ENCODE measurements at places on chromosomes 5 and 9. TPM values are rescaled to one million over a fixed set of nuclear protein-coding genes. Genes with fewer than 3 reads are reported as not detected.
A peak's percentile ranks its signal among the peaks of the same experiment; 100 is the strongest.

- DNase-seq = no peak
These were observed 28.9 kb downstream of the TBC1D2 start for GRCh38 chr9:98226516-98226915.

DNA sequence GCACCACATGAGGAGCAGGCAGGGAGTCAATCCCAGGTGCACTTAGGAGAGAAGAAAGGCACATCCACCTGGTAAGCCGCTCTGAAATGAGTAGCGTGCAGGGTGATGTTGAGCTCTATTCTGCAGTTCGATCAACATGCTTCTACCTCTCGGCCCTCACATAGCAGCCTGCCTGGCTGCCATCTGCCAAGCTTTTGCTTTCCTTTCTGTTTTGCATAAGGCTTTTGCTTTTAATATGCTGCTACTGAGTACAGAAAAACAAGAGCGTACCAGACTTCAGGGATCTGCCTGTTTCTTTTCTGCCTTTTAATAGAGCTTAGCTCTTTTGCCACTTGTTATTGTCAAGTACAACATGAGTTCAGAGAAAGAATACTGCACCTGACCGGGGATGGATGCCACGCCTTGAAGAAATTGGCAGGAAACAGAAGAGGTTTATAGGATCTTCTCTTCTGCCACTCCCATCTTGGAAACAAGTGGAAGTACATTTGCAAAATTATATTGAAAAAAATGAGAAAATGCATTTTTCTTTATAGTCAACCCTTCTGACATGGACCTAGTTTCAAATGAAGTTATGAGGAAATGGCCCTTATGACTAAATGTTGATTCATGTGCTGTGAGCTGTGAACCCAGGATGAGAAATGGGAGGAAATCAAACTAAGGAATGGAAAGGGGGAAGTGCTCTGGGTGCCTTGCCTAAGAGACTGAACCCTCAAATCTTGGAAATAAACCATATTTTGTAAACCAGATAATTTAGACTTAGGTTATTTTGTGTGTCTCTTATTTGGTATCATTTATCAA is 4.0 kb upstream of the FCHO2 start:
- DNase-seq = no peak

Gene NDOR1
- 20.3 TPM for total RNA-seq

GRCh38 chr5:36206913-36207312 is 34.8 kb downstream of the NADK2 start:
- DNase-seq = no peak

DNA sequence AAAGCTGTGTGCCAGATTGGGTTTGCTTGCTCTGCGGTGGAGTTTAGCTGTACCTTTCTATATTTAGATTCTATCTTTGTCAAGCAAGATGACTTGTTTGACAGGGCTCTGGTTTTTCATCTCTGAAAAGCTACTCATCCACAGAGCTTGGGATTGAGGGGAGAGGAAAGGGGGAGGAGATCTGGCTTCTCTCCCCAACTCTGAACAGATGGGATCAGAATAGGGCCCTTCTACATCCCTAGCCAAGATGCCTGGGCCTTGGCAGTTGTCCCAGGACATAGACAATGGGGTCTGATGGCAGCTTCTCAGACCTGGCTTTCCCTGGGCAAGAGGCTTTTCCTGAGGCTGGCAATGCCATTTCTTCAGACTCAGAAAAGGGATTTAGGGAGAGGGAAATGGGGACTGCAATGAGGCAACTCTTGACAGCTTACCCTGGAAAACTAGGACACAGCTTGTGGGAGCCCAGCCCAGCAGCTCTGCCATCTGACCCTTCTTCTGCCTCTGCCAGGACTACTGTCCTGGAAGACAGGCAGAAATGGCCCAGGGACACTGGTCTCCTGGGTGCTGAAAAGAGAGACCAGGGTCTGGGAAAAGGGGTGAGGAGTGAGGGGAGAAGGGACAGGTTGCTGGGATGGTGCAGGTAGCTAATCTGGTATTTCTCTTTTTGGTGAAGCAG is 50.2 kb upstream of the ASTN2 start:
- DNase-seq = no peak

GRCh38 chr5:157267025-157267424 is 1.1 kb downstream of the CYFIP2 start:
- DNase-seq = no peak

Gene SV2C
- total RNA-seq = 0.60 TPM

DNA sequence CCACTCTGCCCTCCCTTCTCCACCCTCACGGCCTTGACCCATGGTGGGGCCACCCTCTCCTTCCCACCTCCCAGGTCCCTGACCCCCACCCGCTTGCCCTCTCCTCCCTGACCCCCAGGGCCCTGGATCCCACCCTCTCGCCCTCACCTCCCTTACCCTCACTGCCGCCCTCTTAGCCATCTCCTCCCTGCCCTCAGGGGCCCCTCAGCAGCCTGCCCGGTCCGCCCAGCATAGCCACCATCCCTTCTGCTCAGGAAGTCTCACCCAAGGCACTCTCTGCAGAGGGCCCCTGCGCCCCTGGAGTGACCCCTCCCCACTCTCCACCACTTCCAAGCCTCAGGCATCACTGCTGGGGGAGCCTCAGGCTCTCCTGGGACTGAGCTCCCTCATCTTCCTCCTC is 66.3 kb downstream of the MRPL36 start:
- peak; percentile 27 for DNase-seq

GRCh38 chr5:14107536-14107935 is 35.6 kb upstream of the TRIO start:
- no peak for DNase-seq

Gene HMCN2
- 9.5 TPM for total RNA-seq

DNA sequence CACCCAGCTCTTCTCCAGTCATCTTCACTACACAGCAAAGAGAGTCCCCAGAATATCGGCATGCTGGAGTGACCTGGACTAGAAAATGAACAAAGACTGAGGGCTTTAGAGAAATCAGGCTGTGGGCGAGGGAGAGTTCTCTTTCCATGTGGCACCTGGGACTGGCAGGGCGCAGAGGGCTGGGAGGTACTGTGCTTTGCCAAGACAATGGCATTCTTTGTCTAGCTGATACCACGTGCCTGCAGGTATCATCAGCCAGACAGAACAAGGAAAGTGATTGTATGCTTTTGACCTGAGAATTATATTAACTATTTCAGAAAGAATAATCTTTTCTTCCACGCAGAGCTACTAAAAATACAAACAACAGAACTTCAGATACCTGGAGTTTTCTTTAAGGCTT is 30.5 kb downstream of the DDX31 start:
- DNase-seq = no peak

DNA sequence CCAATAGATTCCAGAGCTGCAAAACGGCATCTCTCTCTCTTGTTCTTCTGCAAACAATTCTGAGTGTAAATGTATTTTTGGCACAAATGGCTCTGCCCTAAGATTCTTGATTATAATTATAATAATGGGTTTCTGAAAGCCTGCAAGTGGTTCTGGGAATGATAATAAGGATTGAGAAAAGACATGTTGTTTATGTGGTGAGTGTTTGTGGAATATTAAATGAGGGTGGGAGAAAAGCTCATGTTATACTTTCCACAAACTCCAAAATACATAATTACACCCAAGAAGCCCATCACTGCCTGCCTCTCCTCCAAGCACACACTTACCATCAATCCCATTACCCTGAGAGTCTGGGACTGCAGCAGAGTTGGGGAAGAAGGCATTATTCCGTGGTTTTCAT is 460.0 kb upstream of the BRINP1 start:
- DNase-seq = no peak

- no peak for DNase-seq
These were observed 4.8 kb downstream of the NR3C1 start for GRCh38 chr5:143398451-143399237.

Data from ureter (tissue), 1 donor.